CD4-positive, alpha-beta T cell treated with Interleukin-10 for 1 hour (primary cell): ENCODE measurements at places on chromosomes 7 and 10.

DNA sequence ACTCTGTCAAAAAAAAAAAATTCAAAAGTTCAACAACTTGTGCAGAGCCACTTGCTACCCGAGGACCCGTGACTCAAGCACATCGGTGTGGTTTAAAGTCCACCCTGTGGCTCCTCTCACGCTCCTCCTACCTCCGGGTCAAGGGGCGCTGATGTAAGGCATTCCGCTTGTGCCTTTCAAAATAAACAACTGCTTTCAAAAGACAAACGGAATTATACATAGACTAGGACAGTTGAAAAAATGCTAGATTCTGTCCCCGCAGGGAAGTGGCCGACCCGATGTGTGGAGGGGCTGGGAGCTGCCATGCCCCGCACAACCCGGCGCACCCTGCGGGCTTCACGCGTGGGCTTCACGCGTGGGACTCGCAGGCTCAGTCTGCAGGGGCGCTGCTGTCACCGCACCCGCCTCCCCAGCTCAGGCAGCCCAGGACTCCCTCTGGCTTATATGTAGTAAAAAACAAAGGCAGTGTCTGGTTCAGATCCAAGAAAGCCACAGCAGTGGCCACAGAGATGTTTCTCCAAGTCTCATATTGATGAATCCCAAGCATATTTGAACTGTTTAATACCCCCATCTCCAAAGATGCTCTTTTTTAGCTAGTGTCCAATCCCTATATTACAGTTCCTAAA is 239.7 kb upstream of the INHBA start:
- no peak for DNase-seq

- DNase-seq: no peak
Measured at GRCh38 chr10:78742730-78743615, 325.8 kb upstream of the ZMIZ1 start.

GRCh38 chr7:128381161-128381821 is 19.8 kb upstream of the PRRT4 start:
- peak; percentile 29 for DNase-seq

- no peak for DNase-seq
Measured at GRCh38 chr7:45157653-45158401, at the start of gene RAMP3. Gene RAMP3, plus strand, starts transcription at chr7:45157791. Its CDS starts 38 bp downstream, at chr7:45157829.

- peak; percentile 34 for DNase-seq
Measured at GRCh38 chr7:112938863-112939573, 147.6 kb downstream of the GPR85 start.

- peak; percentile 72 for DNase-seq
Measured at GRCh38 chr10:84375011-84375410, 46.6 kb downstream of the CCSER2 start.

GRCh38 chr10:588246-589165 is 101.0 kb downstream of the DIP2C start:
- no peak for DNase-seq

DNA sequence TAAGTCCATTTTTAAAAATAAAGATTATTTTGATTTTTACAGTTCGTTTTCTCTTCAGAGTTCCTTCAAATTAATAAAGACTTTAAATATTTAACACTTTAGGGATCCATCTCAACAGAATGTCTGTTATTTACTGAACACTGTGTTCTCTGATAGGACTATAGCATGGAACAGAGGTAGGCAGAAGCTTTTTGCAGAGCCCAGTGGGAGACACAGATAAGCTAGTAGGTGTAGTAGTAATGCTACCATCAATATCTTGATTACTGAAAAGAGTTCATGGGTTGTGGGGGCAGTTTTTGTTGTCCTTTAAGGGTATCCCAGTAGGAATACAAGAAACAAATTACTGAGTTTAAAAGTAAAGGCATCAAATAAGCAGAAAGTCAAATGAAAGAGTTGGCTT is 140.5 kb downstream of the HBP1 start:
- no peak for DNase-seq

GRCh38 chr7:21927693-21928092 is 18.0 kb downstream of the CDCA7L start:
- no peak for DNase-seq

DNA sequence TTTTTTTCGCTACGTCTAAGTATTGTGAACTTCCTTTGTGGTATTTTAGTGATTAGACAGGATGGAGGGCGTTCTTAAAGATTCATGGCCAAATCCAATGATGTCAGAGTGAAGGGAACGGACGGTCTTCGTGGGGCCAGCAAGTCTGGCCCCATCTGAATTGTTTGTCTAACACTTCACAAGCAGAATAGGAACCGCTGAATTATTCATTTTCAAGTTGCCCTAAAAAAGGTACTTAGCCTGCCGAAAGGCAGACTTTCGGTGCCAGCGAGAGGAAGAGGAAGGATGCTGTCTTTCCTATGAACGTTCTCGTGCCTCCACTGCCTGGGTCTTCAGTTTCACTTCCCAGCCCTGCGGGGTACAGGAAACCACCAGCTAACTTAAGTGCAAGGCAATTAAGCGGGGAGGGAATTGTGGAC is 145.7 kb upstream of the SH2B2 start:
- DNase-seq: peak; percentile 14

- no peak for DNase-seq
Measured at GRCh38 chr10:80878330-80878729, 340.6 kb downstream of the SH2D4B start.

DNA sequence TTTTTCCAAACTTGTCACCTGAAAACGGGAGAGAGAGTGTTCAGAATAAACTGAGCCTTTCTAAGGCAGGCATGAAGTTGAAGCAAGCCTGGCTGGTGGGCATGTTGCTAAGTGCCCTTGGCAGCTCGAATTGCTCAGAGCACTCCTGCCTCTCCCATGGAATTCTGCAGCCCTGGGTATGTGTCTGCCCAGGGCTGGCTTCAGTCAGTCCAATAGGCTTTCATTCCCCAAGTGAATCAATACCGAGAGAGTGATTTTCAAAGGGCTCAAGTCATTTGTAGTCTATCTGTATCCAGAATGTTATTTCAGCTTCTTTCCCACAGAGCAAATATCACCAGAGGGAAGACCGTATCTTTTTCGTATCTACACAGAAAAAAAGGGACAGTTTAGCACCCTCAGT is 415.5 kb upstream of the COBL start:
- no peak for DNase-seq

- no peak for DNase-seq
Measured at GRCh38 chr10:78528749-78529204, 495.1 kb downstream of the RPS24 start.

GRCh38 chr7:10977113-10977512 is 3.4 kb downstream of the PHF14 start:
- DNase-seq: no peak

DNA sequence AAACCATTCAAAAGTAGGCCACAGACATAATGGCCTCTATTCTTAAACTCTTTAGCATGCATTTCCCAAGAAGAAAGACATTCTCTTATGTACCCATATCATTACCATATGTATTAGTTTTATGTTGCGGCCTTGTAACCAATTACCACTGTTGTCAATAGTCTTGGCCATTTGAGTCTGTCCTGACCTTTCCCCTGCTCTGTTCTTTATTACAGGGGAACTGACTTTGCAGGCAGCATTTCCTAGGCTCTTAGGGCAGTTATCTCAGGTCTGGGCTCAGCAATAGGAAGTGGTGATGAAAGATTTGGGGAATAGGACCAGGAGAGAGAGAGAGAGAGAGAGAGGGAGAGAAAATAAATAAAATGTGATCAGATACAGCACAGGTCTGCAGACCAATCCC is 194.5 kb upstream of the LRGUK start:
- DNase-seq: no peak

- no peak for DNase-seq
Measured at GRCh38 chr10:96358851-96359540, at the start of gene OPALIN. Gene OPALIN, minus strand, starts transcription at chr10:96359002. Its CDS starts 106 bp downstream, at chr10:96358896.

DNA sequence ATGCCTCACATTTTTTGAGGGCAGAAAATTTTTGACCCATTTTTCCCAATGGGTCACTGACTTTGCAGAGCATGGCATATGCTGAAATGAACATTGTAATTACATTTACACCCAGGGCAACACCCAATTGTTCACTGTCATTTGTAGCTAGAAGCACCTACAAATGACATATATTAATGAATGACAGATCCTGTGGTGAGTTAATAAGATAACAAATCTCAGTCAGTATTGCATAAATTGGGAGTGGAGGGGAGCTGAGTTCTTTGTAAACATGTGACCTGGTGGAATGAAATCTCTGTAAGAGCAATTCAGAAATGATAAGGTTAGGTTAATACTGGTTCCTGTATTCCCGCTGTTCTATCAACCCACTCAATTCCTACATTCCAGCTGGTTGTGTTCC is 255.1 kb upstream of the LRRN3 start:
- DNase-seq: no peak

DNA sequence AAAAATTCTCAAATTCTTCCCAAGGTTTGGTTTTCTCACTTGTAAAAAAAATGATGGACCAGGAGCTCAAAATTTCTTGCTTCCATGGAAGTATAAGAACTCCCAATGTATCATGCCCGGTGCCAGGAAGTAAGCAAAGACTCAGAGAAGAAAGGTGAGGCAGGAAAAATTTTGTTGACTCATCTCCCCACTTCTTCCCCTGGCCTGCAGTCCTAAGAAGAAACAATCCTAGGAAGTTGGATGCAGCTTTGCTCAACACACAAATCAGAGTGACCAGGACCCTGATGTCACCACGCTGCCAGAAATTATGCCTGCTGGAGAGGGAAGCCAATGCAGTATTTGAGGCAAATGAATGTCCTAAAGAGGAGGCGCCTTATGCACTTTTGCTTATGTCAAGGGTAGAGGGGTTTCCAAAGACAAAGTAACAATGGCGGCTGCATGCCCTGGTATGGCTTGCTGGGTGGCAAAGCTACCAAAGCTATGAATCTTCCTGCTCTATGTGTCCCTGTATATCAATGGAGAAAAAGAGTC is 163.6 kb downstream of the NEURL1 start:
- DNase-seq: no peak

- no peak for DNase-seq
Measured at GRCh38 chr7:128875523-128875948, 12.9 kb downstream of the ATP6V1F start.

- DNase-seq: no peak
Measured at GRCh38 chr10:118913825-118914224, 115.7 kb upstream of the NANOS1 start.

DNA sequence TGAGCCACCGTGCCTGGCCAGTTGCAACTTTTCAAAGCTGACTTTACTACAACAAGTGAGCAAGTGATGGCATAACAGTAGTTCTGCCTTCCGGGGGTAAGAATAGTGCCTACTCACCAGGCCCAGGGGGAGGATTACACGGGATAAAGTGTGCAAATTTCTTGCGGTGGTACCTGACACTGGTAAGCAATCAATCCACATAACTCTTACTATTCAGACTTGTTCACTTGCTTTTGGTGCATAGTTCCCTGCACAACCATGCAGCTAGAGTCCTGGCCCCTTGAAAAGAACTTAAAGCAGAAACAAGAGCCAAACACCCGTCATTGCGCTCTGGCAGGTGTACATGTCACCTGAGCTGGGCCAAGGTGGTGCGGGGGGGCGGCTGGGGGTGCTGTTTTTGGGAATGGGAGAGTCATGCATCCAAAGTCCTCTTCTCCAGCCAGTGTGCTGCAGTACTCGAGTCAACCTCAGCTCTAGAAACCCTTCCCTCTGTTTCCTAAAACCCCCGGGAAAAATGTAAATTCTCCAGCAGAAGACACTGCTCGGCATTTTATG is 5.4 kb upstream of the COBL start:
- no peak for DNase-seq

DNA sequence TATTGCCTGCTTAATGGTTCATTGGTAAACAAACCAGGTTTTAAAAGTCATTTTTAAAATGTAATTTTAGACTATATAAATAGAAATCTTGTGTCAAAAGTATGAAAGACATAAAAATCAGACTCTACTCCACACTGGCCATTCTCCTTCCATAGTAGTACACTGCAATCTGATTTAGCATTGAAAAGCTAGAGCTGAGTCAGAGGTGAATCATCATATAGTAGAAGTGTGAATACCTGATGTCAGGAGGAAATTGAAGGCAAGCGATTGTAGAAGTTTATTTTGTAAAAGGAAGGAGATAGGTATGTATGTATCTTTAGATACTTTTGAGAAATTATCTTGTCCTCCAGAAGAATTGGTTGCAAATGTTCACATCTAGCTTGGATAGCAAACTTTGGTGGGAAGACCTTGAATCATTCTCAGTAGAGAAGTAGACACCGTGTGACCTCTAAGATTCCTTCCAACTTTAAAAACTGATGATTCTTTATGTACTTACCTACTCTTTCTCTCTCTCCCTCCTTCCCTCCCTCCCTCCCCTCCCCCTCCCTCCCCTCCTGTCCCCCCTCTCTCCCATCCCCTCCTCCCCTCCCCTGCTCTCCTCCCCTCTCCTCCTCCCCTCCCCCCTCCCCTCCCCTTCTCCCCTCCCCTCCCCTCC is 88.1 kb downstream of the BTAF1 start:
- no peak for DNase-seq

DNA sequence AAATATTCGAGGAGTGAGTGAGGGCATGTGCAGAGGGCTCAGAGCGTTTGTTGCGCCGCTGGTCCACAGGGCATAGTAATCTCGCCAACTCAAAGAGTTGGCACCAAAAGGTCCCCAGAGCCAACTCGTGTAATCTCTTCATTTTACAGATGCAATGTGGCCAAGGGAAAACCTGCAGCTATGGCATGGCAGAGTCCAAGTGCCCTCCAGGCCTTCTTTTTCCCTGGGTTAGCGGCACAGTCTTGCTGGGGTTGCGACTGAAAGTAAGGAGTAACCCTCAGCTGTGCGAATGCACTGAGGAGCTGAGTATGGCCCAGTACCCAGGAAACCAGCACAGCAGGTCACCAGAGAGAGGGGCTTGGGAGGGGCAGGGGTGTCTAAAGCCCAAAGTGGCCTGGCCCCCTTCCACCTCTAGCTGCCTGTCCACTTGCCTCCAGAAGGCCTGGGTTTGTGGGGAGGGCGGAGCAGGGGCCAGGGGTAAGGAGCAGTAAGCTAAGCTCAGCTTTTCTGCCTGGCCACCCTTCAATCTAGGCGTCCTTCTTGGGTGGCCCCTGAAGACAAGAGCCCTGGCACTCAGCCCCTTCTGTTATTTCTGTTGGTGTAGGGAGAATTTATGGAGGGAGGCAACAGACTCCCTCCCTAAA is 3.3 kb upstream of the GAD2 start:
- no peak for DNase-seq

GRCh38 chr10:129971381-129972144 is 7.5 kb upstream of the EBF3 start:
- peak; percentile 23 for DNase-seq

DNA sequence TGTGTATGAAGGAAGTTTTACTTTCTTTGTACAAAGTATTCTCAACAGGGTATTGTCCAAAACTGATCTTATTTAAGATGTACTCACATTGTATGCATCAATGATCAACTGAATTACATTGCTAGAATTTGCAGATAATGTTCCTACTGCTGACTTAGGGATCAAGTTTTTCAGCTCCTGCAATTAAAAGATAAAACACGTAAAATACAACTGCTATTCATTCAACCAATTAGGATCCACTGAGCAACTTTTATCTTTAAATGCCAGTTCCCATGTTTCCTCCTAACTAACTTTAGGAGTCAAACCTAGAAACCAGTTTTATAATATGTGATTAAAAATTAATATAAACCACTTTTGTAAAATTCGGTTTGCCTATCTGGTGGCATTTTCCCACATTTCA is 35.9 kb downstream of the ITGB1 start:
- DNase-seq: no peak
